Vagina (tissue), 2 donors: ENCODE measurements at places on chromosomes 4 and X.

GRCh38 chr4:35541888-35542213 lies 702.5 kb downstream of the ARAP2 start:
- DNase-seq, result no peak

GRCh38 chr4:99815597-99816011 lies 1.0 kb upstream of the DAPP1 start:
- DNase-seq, result no peak

GRCh38 chrX:110146521-110146920 lies 143.6 kb downstream of the TMEM164 start:
- no peak for DNase-seq

DNA sequence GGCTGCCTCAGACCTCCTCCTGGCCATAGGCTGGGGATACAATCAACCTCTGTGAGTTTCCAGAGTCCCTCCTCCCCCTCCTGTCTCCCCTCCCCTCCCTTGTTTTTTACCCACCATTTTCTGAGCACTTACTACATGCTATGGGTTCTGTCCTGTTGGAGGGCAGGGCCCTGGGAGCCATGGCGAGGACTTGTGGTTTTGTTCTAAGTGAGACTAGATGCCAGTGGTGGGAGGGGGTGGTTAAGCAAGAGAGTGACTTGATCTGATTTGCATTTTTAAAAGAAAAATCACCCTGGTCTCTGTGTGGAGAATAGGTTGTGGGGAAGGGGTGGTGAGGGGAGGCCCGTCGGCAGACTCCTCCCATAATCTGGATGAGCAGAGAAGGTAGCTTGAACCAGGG lies 39.5 kb downstream of the EFNB1 start:
- no peak for DNase-seq

DNA sequence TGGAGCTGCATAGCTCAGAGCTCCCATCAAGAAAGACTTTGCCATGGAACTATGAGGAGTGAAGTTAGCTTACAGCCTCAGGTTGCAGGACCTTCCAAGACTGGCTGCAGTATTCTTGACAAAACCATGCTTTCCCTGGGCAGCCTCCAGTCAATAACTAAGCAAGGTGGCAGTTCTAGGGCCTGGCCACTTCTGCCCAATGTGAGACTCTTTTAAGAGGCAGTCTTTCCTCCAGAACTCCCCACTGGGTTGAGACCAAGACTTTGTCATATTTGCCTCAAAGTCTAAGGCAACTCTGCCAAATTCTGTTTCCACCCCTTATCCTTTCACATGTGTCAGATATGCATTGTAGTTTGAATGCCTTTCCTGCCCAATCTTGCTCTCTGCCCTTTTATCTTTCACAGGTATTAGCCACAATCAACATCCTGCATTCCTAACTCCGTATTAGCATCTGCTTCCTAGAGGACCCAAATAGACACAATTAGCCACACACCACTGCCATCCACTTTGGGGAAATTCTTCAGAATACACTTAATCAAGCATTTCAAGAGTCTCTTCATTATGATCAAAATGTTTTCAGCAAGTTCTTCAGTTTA lies 17.7 kb upstream of the SLC25A43 start:
- no peak for DNase-seq

DNA sequence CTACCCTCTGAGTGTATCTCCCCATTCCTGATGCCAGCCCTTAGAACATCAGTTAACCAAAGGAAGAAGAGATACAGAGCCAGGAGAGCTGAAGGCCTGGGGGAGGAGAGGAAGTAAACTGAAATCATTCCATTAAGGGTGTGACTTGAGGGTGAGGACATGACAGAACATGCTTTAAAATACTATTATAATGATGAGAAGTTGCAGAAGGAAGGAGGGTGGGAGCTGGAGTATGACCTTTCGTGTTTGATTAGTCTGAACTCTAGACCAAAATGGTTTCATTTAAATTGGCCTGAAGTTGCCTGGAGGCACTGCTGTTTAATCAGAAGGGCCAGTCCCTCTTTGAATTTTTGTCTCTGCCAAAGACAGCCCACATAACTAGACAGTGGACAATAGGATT lies 11.4 kb downstream of the INTS6L start:
- DNase-seq, result no peak

- no peak for DNase-seq
Observed at GRCh38 chr4:63505714-63506460, 903.4 kb downstream of the TECRL start.

- DNase-seq, result no peak
Observed at GRCh38 chr4:79232540-79232939, 93.3 kb downstream of the NAA11 start.

GRCh38 chr4:1031956-1032795 lies 20.8 kb downstream of the FGFRL1 start:
- DNase-seq, result no peak
